ENCODE measurements at places on chromosomes 2 and 18.

DNA sequence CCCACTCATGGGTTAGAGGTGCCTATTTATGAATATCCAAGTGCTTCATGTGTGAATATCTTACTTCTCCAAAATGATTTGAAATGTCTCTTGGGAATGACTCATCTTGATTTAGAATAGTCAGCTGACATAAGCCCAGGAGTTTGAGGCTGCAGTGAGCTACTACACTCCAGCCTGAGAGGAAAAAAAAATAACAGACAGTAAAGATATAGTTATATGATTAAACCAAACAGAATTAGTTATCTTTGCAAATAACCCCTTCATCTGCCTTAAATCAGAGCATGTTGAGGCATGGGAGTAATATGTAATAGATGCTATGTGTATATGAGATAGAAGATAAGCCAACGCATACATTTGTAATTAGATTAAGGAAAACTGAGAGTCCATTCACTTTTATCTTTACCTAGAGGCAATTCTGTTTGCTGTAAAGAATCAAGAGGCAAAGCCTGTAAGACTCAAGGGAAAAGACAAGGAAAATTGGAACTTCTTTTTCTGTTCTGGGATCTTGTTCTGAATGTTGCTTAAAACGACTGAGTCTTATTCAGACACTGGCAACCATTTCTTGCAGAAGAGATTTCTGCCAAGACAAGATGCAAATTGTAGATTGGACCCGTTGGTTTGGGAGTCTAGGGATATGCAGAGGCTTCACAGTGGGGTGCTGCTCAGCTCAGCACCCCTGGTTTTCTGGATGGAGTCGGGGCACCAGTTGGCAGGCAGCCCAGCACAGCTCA is 104.4 kb downstream of the LIPG start:
- DNase-seq, result no peak

DNA sequence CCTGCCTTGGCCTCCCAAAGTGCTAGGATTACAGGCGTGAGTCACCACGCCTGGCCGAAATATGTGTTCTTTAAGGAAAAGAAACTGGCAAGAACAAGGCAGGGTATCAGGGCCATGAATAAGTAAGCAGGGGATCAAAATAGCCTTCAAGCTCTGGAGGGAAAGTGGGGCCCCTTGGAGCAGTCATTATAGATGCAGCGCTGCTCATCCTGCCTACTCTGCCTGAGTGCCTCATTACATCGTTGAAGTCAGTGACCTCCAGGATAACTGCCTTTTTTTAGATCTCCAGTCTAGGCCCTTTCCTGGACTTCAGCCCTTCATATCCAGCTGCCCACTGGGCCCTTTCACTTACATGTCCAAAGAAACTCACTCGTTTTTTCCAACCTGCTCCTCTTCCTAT is 69.8 kb upstream of the PPM1B start:
- no peak for DNase-seq

- no peak for DNase-seq
These were observed at the start of gene METTL8 for GRCh38 chr2:171433763-171434012. Gene METTL8 (minus strand): TSS chr2:171433990. CDS start chr2:171392185, 41,805 bp downstream.

DNA sequence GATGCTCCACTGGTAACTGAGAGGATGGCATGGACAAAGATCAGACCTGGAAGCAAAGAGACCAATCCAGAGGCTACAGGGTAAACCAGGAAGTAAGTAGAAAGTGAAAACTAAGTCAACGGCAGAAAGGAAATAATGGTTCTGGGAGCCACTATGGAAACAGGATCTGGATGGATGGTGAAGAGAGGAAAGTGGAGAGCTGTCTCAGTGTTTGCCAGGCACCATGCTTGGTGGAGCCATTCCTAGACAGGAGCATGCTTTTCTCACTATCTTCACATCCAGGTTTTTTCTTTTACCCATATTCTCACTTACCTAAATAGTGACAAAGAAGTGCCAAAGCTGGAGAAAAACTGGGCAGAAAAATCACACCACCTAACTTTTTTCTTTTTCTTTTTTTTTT is 22.2 kb downstream of the ZNF521 start:
- no peak for DNase-seq

GRCh38 chr2:160224060-160224459 is 24.0 kb upstream of the ITGB6 start:
- DNase-seq, result no peak

GRCh38 chr18:75127143-75128021 is 81.6 kb downstream of the PTGR3 start:
- DNase-seq, result no peak

- DNase-seq, result no peak
These were observed 42.3 kb upstream of the ALPP start for GRCh38 chr2:232336241-232336736.

GRCh38 chr18:51537487-51537886 is 340.0 kb upstream of the MEX3C start:
- DNase-seq, result no peak

GRCh38 chr2:49167131-49167530 is 12.8 kb upstream of the FSHR start:
- no peak for DNase-seq

Data from hematopoietic multipotent progenitor cell treated with erythropoietin and hydrocortisone succinate and interleukin-3 and kit ligand, for 8 days (in vitro differentiated cells).